CD4-positive, alpha-beta T cell treated with Interleukin-1 beta for 1 hour (primary cell): ENCODE measurements at places on chromosomes 7 and 10.

- DNase-seq, result no peak
Observed at GRCh38 chr7:48933549-48934085, 9.3 kb downstream of the CDC14C start.

DNA sequence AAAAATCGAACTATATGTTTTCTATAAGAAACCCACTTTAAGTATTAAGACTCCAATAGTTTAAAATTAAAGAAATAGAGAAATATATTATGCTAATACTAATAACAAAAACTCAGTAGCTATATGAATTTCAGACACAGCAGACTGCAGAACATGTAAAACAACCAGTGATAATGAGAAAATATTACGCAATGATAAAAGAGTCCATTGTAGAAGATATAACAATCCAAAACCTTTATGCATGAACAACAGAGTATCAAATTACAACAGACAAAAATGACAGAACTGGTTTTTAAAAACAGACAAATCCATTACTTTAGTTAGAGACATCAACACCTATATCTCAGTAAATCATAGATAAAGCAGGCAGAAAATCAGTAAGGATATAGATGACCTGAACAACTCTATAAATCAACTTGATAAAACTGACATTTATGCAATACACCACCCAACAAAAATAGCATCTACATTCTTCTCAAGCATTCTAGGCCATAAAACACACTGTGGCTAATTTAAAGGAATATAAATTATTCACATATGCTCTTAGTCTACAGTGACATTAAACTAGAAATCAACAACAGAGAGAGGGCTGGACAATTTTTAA lies 669.5 kb upstream of the GHITM start:
- DNase-seq, result no peak

GRCh38 chr10:26911811-26912461 lies 51.2 kb upstream of the ABI1 start:
- DNase-seq, result no peak

DNA sequence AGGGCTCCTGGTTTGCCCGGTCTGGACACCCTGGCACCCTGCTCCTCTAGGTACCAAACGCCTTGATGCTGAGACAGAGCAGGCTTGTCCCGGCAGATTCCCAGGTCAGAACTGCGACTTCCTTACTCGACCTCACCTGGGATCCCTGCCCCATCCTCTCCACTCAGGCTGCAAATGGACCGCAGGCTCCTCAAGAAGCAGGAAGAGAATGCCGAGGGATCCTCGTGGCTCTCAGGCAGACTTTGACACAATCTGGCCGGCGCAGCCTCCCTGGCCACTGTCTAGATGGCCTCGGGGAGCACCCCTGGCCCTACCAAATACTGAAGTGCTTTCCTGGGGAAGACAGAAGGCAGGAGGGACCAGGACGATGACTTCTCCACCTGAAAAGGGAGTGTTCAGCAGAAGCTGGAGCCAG lies 421 bp upstream of the NODAL start:
- no peak for DNase-seq

DNA sequence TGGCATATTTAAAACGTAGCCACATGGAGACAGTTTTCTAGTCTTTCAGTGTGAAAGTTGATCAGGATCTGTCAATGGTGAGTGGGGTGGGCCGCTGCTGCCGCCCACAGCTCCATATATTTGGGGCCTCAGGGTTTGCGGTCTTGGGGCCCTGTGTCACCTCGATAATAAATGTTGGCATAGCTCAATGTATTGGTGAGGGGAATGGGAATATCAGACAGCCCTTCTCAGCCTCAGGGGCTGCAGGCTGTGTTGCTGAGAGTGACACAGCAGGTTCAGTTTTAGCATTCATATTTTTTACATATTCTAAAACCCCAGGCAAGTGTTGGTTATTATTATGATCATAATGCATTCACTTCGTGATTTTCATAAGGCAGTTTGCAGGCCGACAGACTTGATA lies 5.3 kb downstream of the CDH23 start:
- no peak for DNase-seq

DNA sequence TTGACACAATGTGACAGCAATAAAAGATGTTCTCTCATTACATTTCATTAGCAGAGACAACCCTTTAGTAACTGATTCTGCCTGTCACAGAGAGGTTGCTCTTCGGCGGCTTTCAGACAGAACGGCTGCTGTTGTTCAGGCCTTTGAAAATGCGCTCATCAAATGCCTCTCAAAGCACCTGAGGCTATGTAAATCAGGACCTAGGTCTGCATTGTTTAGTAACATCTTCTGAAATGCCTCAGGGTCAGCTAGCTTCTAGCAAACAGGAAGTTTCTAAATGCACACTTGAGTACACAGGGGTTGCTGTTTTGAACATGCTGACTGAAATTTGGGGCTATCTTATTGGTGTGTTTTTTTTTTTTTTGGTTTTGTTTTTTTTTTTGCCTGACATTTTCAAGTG lies 143.3 kb upstream of the DKK1 start:
- no peak for DNase-seq

DNA sequence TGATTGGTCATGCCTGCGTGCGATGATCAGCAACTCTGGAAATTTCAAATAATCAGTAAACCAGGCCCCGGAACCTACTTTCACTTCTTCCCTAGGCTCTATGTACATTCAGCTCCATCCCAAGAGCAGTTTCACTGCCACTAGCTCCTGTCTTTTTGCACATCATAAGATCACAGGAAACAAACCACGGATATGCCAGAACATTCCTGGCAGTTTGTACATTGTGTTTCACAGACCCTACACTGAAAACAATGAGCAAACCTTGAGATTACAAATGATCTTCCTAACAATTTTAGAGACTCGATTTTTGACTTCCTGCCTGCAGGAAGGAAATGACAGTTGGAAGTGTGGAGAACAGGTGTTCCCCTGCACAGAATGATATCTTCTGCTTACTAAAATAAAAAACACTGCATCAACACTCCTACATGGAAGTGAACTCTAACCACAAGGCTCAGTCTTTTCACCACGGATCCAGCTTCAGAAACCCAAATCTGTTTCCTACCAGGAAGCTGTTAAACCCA lies 7.6 kb upstream of the TMEM236 start:
- DNase-seq, result no peak

- no peak for DNase-seq
Observed at GRCh38 chr10:101859530-101859929, 15.9 kb upstream of the KCNIP2 start.

- DNase-seq, result no peak
Observed at GRCh38 chr7:1889556-1890181, 219.6 kb downstream of the ELFN1 start.

DNA sequence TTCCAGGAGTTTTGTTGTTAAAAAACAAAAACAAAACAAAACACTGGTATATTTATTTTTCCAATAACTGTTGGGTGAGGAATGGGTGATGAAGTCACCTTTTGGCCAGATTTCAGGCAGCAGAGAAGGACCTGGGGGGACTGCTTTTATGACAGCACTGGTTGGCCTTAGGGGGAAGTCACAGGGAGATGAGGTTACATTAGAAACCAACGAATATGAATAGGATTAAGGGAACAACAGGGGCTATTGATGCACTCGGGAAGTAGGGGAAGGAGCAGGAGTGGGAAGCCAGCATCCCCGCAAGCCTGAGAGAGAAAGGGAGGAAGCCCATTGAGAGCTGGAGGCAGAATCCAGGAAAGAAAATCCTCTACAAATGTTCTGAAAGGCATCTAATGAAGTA lies 958.4 kb downstream of the TYW1 start:
- no peak for DNase-seq

- DNase-seq, result no peak
Observed at GRCh38 chr7:120874722-120875121, 16.8 kb upstream of the TSPAN12 start.

- DNase-seq, result no peak
Observed at GRCh38 chr7:8179486-8179885, 82.5 kb downstream of the ICA1 start.

DNA sequence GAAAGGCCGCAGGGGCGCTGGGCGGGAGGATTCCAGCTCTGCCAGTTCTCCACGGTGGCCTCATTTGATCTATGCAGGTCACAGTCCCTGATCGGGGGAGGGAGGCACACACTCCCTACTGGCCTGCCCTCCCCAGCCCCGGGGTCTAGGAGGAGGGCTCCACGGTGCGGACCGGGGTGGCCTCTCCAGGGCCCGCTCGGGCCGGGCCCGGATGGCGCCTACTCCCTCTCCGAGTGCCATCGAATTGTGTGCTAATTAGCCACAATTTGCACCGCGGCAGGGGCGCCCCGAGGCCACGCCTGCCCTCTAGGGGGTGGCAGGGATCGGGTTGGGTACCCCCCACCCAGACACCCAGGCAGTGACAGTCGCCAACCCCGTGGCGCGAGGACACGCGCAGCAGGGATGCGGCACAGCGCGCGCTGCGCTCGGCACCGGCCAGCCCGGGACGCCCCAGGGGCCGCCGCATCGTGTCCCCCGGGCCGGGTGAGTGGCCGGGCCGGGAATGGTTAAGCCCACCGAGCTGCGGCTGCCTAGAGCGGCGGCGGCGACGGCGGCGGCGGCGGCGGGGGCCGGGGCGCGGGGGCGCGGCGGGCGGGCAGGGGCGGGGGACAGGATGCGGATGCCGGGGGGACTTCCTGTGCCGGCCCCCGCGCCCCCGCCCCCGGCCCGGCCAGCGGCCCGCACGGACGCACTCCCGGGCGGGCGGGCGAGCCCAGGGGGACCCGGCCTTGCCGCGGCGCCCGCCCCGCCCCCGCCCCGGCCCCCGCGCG lies at the start of gene ZNF853:
Gene ZNF853, plus strand, starts transcription at position 658 of the 770 bp plus-strand sequence. CDS start 565 bp downstream, outside the sequence.
- DNase-seq, result no peak

GRCh38 chr10:104197364-104197763 lies 34.8 kb downstream of the CFAP43 start:
- DNase-seq, result no peak

GRCh38 chr7:24786306-24786705 lies 29.0 kb upstream of the GSDME start:
- DNase-seq, result peak; percentile 40

DNA sequence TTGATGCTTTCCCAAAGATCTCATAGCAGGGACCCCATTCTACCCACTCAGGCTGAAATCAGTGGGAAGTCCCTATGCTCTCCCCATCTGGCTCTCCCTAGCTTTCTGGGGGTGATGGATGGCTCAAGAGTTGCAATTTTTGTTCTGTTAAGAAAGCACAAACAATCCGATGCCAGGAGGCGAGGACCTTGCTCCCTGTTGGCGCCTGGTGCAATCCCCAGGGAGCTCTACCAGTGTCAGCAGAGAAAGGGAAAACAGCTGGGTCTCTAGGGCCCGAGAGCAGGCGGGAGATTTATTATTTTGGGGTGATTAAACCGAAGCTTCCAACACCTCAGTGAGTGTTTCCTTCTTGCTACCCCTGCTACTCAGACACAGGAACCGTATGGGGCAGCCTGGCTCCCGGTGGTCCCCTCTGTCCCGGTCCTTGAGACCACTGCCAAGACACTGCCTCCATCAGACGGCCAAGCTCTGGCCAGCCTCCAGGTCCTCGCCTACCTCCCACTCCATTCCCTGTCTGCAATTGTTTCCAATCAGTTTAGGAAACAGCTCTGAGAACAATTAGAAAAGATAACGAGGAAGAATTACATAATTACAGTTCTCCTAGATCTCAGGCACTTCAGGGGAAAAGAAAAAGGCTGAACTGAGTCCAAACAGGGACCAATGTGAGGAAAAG lies 147.9 kb downstream of the PLXNA4 start:
- no peak for DNase-seq

GRCh38 chr7:26900251-26900650 lies 35.9 kb upstream of the SKAP2 start:
- no peak for DNase-seq

GRCh38 chr10:119461380-119461779 lies 81.1 kb downstream of the RGS10 start:
- no peak for DNase-seq

DNA sequence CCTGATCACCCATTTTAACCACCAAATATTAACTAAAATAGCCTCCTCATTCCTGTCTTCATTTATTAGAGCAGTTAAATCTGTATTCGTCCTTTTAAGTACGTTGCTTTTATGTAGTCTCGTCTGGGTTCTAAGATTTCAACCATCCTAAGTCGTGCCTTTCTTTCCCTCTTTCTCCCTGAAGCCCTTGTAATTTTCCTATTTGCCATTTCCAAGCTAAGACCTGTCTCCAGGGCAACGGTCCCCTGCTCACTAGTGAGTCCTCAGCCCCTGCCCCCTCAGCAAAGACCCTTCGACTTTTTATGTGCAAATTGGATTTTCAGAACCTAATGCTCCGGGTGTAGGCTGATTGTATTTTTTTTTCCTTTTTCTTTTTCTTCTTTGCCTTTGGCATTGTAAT lies 16.1 kb upstream of the MEST start:
- DNase-seq, result no peak

- DNase-seq, result no peak
Observed at GRCh38 chr10:101959346-101959916, 96.5 kb downstream of the ARMH3 start.

GRCh38 chr7:84117304-84117703 lies 77.3 kb downstream of the SEMA3A start:
- no peak for DNase-seq

GRCh38 chr7:20032741-20033140 lies 184.4 kb downstream of the MACC1 start:
- DNase-seq, result no peak

- no peak for DNase-seq
Observed at GRCh38 chr7:146528581-146528980, 412.0 kb downstream of the CNTNAP2 start.

GRCh38 chr7:112238330-112238729 lies 31.8 kb downstream of the ZNF277 start:
- DNase-seq, result no peak

DNA sequence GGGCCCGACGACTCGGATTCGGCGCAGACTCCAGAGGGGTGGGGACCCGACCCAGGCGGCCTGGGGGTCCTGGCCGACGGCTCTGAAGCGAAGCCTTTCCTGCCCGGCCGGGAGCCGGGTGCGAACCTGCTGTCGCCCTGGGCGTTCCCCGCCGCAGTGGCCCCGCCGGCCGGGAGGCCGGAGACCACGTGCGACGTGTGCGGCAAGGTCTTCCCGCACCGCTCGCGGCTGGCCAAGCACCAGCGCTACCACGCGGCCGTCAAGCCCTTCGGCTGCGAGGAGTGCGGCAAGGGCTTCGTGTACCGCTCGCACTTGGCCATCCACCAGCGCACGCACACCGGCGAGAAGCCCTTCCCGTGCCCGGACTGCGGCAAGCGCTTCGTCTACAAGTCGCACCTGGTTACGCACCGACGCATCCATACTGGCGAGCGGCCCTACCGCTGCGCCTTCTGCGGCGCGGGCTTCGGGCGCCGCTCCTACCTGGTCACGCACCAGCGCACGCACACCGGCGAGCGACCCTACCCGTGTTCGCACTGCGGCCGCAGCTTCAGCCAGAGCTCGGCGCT lies 15.4 kb downstream of the ZNF316 start:
- DNase-seq, result no peak

GRCh38 chr10:70816220-70816894 lies 609 bp downstream of the SGPL1 start:
- DNase-seq, result peak; percentile 22

DNA sequence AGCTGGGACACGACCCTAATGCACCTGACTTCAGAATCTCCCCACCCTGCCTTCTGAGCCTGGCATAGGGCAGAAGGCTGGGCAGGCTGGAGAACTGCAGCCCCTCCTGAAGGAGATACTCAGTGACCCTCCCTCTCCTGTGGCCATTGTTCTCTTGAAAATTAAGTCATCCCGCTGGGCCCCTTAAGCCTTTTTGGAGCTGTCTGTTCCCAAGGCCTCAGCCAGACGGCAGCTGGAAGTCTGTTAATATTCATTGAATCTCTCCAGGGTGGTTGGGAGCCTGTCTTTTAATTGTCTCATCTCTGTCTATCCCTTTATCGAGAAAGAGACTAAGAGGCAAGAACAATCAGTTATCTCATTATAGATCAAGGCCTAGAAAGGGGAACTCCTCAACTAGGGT lies 118.1 kb upstream of the PCBD1 start:
- DNase-seq, result no peak

- no peak for DNase-seq
Observed at GRCh38 chr7:47534322-47535034, 47.4 kb downstream of the TNS3 start.
